CD4-positive, alpha-beta memory T cell (primary cell): ENCODE measurements at places on chromosomes 3 and 15. TPM values are rescaled to one million over a fixed set of nuclear protein-coding genes. Genes with fewer than 3 reads are reported as not detected.

DNA sequence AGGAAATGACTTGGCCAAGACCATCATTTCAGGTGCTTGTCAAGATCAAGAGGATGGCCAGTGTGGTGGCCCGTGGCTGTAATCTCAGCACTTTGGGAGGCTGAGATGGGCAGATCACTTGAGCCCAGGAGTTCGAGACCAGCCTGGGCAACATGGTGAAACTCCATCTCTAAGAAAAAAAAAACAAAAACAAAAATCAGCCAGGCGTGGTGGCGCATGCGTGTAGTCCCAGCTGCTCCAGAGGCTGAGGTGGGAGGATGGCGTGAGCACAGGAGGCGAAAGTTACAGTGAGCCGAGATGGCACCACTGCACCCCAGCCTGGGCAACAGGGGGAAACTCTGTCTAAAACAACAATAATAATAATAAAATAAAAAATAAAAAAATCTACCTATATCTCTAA lies 15.0 kb downstream of the CRABP1 start:
- DNase-seq = no peak

DNA sequence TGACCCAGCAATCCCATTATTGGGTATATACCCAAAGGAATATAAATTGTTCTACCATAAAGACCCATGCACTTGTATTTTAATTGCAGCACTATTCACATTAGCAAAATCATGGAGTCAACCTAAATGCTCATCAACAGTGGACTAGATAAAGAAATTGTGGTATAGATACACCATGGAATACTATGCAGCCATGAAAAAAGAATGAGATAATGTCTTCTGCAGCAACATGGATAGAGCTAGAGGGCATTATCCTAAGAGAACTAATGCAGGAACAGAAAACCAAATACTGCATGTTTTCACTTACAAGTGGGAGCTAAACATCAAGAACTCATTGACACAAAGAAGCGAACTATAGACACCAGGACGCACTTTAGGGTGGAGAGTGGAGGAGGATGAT lies 466.7 kb downstream of the MECOM start:
- no peak for DNase-seq

DNA sequence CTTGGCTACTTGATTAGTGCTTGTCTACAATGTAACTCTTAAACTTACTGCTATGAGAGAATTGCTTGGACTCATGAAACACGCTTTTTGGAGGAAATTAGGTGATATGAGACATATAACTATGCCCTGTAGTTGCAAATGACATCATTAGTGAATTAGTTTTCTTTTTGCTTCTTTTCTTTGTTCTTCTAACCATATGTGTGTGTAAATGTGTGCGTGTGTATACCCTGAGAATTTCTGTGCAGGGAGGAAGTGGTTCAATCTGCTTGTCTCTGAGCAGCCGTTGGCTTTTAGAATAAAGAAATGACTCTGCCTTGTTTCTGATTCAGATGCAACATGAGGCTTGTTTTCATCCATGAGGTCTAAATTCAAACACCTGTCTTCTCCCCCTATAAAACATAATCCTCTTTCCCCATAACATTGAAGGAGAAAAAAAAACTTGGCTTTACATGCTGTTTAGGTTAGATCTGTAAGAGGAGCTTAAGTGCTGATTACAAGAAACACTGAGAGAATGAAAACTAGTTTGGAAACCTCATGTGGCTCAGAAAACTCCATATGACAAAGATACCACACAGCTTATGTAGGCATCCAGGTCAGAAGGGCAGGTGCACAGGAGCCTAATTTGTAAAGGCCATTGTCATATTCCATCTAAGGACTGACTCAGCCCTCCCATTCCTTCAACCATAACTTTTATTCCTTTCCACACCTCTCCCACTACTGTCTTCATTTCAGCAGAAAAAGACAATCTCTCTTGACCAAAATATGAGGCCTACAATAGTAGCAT lies 30.5 kb upstream of the BLM start:
- DNase-seq = peak; percentile 58

- DNase-seq = no peak
Measured at GRCh38 chr3:19446687-19447086, 298.4 kb downstream of the KCNH8 start.

Gene DAZL
- not detected for total RNA-seq

Gene ZMYND10
- total RNA-seq = 4.2 TPM

DNA sequence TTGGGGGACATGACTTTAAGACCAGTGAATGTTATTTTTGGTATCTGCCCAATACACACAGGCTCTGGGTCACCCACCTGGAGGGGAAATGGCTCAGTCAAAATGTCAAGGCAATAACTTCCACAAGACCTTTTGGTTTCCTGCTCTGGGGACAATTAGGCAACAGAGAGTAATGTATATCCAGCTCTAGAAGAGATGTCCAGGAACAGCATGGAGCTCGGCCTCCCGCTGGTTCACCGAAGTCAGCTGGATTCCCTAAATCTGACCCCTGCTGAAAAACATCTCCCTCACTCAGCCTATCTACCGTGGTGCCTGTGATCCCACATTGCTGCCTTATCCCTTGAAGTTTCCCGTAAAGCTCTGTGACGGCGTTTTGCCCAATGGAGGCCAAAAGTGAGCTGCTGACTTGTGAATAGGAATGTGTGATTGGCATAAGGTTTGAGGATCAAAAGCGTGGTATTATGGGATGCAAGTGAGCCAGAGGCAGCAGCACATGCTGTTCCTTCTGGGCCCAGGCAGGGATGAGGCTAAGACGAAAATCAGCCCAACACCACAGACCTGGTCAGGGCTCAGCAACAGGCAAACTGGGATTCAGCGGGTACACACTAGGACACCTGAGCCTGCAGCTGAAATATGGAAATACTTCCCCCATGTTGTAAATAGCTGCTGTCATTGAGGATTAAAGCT lies 47.2 kb upstream of the SLC6A11 start:
- no peak for DNase-seq

Gene PAQR9
- not detected for total RNA-seq

Gene PLSCR1
- 25.0 TPM for total RNA-seq

- no peak for DNase-seq
Measured at GRCh38 chr3:49164983-49165720, 979 bp downstream of the CCDC71 start.

Gene NECTIN3
- total RNA-seq = 15.6 TPM

DNA sequence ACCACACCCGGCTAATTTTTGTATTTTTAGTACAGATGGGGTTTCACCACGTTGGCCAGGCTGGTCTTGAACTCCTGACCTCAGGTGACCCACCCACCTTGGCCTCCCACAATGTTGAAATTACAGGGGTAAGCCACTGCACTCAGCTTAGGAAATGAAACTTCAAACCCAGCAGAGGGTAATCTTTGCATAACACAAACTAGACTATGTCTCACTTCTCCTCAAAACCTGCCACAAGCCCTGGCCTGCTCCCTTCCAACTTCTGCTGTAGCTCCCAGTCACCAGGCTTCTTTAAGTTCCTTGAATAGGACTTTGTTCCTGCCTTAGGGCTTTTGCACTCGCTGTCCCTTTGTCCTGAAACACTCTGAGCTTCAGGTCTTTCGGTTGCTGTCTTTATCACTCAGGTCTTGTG lies 39.2 kb upstream of the SEMA4B start:
- no peak for DNase-seq

DNA sequence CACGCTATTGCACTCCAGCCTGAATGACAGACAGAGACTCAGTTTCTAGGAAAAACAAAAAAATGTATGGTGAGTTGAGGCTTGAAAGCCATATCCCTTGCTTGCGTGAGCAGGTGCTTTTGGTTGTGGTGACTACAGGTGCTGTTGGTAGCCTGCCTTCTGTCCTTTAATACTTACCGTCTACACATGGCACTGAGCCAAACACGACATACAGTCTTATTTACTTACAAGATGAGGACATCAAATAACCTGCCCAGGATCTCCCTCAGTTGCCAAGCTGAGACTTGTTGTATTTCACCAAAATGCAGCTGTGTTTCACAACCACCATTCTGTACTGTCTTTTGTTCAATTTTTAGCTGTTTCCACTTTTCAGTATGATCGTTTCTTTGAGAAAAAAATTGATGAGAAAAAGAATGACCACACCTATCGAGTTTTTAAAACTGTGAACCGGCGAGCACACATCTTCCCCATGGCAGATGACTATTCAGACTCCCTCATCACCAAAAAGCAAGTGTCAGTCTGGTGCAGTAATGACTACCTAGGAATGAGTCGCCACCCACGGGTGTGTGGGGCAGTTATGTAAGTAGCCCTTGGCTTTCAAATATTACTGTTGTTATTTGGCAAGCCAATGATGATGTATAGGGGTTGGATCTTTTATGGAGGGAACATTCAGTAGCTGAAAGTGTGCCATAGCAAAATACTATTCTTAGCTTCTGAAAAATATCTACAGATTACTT lies 6.5 kb downstream of the ALAS1 start:
- DNase-seq = no peak

DNA sequence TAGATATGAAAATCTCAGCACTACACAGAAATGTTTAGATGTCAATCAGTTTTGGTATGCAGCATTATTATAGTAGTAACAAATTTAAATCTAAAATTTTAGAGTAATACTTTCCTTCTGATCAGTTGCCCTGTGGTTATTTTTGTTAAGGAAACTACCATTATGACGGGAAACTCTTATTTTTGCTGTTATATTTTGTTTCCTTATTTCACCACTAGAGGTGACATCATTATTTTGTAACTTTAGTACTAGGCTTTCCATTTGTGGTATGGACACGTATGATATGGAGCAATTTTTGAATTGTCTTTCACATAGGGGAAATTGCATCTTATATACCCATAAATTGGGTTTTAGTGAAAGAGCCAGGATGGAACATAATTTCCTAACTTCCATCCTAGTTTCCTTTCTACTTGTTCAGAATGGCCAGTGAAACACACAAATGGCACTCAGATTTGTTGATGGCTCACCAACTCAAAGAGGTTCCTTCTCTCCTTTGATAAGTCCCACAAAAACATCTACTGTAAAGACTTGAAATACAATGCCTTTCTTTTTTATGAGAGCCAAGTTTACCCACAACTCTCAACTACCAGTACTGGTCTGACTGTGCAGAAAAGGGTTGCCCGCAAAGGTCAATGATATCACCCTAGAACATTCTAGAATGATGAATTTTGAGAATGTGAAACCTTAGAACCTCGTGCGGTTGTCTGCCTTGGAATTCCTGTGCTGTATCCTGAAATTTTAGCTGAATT lies 19.4 kb upstream of the PPP4R2 start:
- no peak for DNase-seq

DNA sequence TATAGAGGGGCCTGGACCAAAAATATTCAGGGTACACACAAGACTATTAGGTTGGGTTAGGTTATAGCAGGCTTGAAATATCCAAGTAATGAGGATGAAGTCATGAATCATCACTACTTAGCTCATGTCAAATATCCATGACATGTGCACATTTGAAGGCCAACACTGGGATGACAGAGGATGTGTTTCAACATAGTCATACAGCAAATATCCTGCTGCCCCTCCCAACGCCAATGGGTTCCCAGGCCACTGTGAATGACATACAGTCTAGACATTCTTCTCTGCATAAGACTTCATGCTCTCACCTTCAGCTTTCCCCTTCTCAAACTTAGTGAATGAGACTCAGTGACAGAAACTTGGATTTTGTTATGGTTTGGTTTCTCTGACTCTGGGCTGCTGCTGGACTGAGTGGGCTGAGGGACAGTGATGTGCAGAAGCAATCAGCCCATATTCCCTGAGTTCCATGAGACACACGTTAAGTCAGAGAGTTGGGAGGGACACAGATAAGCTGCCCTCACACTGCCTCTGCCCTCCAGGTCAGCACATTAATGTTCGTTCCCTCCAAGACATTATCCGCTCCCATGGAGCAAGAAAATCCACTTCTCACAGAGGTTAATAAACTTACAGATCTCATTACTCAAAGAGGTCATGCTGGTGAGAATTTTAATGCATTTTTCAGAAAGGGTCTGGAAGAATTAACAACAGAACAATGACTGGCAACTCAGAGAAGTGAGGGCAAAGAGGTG lies 15.4 kb downstream of the HOMER2 start:
- no peak for DNase-seq

- DNase-seq = no peak
Measured at GRCh38 chr3:169923831-169924230, 12.5 kb downstream of the SAMD7 start.

- DNase-seq = no peak
Measured at GRCh38 chr15:74976159-74976558, 19.2 kb upstream of the SCAMP5 start.

Gene SPINK8
- not detected for total RNA-seq

DNA sequence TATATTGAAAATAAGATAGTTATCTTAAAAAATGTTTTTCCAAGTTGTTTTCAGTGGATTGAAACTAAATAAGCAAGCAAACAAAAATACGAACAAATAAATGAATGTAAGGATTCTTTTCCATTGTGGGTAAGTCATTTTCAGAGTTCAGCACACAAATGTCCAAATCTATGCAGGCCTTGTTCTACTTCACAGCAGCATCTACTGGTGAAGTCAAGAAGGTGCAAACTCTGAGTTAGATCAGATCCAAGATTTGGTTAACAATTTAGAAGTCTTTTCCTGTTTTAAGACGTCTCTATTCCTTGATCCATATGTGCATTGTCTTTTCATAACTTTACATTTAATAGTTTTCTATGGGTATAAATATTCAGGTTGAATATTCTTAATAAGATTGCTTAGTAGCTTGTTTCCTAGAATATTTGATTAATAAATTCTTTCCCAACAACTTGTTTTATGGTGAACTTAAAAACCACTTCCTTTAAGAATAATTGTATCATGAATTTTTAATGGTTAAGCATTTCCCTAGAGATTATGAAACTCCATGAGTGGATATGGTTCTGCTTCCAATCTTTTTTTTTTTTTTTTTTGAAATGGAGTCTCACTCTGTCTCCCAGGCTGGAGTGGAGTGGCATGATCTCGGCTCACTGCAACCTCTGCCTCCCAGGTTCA lies 10.5 kb downstream of the PTX3 start:
- DNase-seq = no peak

- DNase-seq = no peak
Measured at GRCh38 chr15:23548071-23548470, 17.4 kb upstream of the MKRN3 start.

DNA sequence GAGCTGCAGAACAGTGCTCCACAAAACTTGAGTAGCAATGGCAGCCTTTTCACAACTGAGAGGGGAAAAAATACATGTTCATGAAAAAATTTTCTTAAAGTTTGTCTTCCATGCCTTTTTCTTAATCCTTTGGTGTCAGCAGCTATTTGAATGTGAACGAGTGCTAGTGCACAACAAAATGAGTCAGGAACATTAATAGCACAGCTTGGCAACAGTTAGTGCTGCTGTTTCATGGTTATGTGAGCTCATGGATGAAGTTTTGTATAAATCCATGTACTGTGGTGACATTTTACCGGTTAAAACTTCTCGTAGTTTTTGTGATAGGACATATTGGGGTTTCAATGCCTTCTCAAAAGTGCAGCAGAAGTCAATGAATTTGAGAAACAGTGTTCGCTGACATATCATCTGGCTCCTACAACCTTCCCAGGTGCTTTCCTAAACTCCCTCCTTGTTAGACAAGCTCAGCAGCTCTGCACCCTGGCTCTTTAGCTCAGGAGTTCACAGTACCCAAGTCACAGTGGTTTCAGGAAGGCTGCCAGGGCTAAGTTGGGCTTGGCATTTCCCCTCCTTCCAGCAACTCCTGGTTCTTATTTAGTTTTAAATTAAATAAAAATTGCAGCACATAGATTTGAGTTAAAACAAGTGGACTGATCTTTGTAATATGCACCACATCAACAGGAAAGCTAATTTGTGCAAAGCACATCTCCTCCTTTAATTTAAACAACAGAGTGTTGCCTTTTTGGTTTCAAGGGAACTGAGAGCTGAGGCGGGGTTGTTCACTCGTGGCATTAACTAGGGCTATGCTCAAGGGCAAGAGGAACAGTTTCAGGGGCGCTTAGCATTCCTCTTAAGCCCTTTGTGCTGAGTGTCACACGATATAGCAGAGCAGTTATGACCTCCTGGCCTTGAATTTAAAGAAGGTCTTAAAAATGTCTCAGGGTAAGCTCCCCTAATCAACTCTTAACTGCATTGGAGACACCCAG lies 362.8 kb downstream of the CHST2 start:
- DNase-seq = no peak

Gene STRIT1
- not detected for total RNA-seq
